ENCODE measurements at places on chromosomes 7 and 10. TPM values are rescaled to one million over a fixed set of nuclear protein-coding genes. Genes with fewer than 3 reads are reported as not detected.

The BAMBI gene
- 1.3 TPM for total RNA-seq

The AGBL3 gene
- total RNA-seq = 0.97 TPM

The PNLIPRP1 gene
- total RNA-seq = not detected

The FGF8 gene
- total RNA-seq = not detected

The PLXDC2 gene
- total RNA-seq = under 0.01 TPM

The SGMS1 gene
- 45.0 TPM for total RNA-seq

The RHOBTB1 gene
- 33.1 TPM for total RNA-seq

The FAM241B gene
- not detected for total RNA-seq

The GDF2 gene
- total RNA-seq = not detected

The ZNF365 gene
- 7.8 TPM for total RNA-seq

The ACSL5 gene
- total RNA-seq = 1.3 TPM

The MALRD1 gene
- total RNA-seq = under 0.01 TPM

Data from epithelial cell of umbilical artery (primary cell).